ENCODE measurements at places on chromosomes 7 and 10.

DNA sequence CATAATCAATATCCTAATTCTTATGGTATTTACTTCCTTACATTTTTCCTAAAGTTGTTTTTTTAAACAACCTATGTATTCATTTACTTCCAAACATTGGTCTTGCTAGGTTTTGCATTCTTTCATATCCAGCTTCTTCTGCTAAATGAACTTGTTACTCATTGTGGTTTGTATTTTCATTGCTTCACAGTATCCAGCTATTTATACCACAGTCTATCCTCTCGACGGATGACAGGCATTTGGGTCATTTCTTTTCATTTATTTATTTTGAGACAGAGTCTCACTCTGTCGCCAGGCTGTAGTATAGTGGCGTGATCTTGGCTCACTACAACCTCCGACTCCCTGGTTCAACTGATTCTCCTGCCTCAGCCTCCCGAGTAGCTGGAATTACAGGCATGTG, 66.8 kb downstream of the CCDC6 start:
- no peak for DNase-seq

DNA sequence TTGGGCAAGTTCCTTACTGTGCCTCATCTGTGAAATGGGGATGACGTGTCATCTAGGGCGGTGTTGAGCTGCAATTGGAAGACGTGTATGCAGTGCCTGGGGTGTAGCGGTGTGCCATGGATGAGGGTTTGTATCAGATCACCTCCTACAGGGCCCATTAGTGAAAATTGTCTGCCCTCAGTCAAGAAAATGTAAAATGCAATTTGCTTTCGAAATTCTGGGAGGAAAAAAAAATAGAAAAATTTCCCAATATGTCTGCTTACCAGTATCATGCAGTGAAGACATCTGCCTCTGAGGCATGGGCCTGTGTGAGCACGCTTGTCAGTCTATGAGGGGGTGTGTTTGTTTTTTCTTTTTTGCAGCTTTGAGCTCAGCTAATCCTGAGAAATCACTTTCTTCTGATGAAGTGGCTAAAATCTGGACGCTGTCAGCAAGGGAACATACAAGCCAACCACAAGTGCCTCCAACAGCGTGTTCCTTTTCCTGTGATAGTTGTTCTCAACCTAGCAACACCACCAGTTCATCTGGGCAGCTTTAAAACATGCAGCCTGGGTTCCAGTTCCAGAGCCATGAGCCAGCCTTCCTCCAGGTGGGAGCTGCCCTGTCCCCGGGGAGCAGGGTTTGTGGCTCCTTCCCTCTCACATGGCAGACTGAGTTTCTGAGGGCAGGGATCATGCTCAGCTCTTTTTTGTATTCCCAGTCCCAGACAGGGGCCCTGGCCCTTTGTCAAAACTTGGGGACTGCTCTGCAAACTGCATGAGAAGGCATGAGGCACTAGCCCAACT, 10.3 kb downstream of the FAM241B start:
- DNase-seq: no peak

DNA sequence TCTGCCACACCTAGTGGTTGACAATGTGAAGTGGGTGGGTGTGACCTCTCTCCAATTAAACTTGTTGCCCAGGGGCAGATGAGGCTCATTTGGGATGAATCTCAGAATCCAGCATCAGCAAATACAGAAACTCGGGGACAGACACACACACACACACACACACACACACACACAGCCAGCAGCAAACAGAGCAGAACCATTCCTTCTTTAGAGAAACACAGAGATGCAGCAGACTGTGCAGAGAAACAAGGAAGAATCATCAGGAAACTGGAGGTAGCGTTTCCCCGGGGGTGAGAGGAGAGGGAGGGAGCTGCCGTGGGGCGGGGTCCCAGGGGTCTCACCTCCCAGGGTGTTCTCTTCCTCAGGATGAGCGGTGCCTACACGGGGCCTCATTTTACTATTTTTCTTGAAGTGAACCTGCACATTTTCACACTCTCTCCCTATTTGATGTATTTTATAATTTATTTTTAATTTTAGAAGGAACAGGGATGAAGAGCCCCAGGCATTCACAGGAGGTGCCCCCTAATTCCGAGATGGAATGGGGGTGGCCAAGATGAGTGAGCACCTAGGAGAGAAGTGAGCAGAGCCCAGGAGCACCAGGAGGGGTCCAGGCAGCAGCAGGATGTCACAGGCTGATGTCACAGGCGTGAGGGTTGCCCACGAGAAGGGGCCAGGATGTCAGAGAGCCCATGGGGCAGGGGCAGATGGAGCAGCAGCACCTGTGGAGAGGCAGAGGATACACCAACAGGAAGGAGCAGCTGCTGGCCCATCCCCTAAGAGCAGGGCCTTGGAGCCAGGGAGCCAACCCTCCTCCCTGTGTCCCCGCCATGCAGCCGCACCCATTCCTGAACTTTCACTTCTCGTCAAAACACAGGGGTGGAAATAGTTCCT, 85.3 kb upstream of the PPP2R2D start:
- DNase-seq: no peak

DNA sequence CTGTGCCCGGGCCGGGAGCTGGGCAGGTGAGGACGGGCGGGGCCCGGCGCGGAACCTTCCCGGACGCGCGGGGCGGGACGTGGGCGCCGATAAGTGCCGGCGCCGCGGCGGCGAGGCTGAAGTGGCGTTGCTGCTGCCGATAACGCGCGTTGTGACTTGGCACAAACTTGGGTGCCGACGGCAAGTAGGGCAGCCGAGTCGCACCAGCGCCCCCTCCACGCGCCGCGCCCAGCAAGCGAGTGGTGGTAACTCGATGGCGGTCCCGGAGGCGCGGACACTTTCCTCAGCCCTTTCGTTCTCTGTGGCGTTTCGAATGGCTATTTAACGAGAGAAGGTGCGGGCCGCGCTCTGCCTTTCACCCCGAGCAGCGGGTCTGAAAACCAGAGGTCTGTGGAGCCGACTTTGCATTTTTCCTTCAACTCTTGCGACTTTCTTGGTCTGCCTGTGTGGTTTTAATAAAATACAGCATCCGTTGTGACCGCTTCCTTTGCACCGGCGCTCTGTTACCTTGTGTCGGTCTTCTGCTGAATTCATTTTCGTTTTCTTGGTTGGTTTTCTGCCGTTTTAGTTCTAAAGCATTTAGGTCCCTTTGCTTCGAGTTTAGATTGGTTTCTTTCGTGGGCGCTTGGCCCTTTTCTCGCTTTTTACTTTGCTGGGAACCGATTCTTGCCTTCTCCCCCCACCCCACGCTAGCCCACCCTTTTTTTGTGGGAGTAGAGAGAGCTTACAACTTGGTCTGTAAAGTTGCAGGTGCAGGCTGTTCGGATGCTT, 701 bp downstream of the STK17A start:
- DNase-seq: no peak

DNA sequence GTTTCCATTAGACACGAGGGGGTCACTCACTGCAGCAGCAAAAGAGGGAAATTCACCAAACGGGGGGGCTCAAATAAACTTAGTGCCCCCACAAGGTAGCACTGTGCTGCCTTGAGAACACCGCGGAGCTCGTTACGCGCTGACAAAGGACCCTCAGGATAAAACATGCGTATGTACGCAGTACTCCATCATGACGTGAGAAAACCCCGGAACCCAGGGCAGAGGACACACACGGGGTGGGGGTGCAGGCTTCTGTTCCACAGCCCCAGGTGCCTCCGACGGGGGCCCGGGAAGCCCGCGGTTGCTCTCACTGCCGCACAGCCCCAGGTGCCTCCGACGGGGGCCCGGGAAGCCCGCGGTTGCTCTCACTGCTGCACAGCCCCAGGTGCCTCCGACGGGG, 232.4 kb downstream of the ZMYND11 start:
- DNase-seq: no peak

- no peak for DNase-seq
Observed at GRCh38 chr10:105189463-105189800, 548.3 kb downstream of the SORCS3 start.

- peak; percentile 28 for DNase-seq
Observed at GRCh38 chr7:102042016-102042656, 224.7 kb downstream of the CUX1 start.

All from skeletal muscle cell (primary cell).